Left forelimb (tissue), 1 donor: ENCODE measurements at places on chromosomes 7 and 10.

- no peak for DNase-seq
Measured at GRCh38 chr7:11313801-11314200, 340.1 kb downstream of the PHF14 start.

DNA sequence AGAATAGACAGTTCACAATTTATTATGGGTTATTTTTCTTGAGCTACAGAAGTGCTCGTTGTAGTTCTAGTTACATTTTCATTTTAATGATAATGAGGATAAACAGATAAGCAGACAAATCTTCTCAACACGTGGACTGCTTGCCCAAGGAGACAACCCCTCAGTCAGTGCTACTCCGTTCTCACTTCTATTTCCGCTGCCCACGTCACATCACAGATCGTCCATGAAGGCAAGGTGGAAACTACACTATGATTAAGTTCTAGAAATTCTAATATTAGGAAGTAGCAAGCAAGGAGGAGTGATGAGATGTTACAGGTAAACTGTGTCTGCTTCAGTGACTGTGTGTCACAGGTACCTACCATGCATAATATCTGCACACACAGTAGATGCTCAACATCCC lies 210.5 kb downstream of the CHCHD3 start:
- no peak for DNase-seq

- no peak for DNase-seq
Measured at GRCh38 chr7:4762121-4763055, 13.0 kb upstream of the AP5Z1 start.

GRCh38 chr10:7622969-7623368 lies 43.8 kb downstream of the ITIH5 start:
- DNase-seq = no peak

GRCh38 chr7:113179313-113179712 lies 61.0 kb upstream of the SMIM30 start:
- DNase-seq = no peak

GRCh38 chr7:85396676-85397075 lies 209.8 kb upstream of the SEMA3D start:
- DNase-seq = no peak

DNA sequence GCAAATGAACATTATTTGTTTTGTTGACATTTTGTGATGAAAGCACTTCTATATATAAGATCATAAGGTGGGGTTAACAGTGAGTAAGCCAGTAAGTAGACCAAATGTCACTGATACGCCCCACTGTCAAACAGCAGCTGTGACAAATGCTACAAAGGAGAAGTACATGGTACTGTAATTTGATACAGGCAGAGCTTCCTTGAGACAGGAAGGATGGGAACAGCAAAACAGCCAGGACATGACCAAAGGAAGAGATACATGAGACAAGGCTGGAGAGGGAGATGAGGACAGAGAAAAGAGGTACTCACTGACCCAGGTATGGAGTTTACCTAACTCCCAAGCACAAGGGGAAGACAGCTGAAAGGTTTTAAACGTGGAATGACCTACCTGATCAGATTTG lies 127.0 kb downstream of the SRPK2 start:
- no peak for DNase-seq

GRCh38 chr10:112955582-112956421 lies 5.8 kb downstream of the TCF7L2 start:
- DNase-seq = no peak

- no peak for DNase-seq
Measured at GRCh38 chr10:44008270-44008916, 359.7 kb upstream of the ZNF32 start.

GRCh38 chr10:79244068-79244442 lies 103.2 kb upstream of the PPIF start:
- DNase-seq = no peak

GRCh38 chr7:1667566-1668395 lies 2.3 kb upstream of the ELFN1 start:
- DNase-seq = no peak

DNA sequence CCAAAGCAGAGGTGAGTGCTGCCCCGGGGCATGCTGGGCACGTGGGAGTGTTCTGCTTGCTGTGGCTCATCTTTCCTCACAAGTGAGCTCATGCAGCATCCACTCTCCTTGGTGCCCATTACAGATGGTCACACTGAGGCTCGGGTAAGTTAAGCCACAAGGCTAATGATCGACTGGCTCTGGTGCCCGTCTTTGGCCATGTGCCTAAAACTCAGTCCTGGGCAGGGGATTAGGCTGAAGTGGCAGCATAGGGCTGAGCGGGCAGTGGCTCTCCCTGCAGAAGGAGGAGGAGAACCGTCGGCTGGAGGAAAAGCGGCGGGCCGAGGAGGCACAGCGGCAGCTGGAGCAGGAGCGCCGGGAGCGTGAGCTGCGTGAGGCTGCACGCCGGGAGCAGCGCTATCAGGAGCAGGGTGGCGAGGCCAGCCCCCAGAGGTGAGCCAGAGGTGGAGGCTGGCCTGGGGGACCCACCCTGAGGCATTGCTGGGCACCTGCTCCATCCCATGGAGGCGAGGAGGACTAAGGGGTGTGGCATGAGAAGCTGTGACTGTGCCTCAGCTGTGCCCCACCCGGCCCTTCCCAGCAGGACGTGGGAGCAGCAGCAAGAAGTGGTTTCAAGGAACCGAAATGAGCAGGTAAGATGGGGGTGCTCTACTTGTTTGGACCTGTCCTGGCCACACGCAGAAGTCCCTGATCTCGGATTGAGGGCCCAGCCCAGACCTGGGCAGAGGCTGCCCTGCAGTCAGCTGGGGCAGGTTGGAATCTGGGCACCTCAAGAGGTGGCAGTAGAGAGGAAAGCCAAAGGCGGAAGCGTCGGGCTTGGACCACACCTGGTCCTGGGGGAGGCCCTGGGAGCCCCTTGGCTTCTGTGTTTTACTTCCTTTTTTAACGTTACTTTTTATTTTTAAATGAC lies 7.3 kb downstream of the PGAM2 start:
- no peak for DNase-seq

- DNase-seq = no peak
Measured at GRCh38 chr7:36742911-36743775, 18.8 kb upstream of the AOAH start.

DNA sequence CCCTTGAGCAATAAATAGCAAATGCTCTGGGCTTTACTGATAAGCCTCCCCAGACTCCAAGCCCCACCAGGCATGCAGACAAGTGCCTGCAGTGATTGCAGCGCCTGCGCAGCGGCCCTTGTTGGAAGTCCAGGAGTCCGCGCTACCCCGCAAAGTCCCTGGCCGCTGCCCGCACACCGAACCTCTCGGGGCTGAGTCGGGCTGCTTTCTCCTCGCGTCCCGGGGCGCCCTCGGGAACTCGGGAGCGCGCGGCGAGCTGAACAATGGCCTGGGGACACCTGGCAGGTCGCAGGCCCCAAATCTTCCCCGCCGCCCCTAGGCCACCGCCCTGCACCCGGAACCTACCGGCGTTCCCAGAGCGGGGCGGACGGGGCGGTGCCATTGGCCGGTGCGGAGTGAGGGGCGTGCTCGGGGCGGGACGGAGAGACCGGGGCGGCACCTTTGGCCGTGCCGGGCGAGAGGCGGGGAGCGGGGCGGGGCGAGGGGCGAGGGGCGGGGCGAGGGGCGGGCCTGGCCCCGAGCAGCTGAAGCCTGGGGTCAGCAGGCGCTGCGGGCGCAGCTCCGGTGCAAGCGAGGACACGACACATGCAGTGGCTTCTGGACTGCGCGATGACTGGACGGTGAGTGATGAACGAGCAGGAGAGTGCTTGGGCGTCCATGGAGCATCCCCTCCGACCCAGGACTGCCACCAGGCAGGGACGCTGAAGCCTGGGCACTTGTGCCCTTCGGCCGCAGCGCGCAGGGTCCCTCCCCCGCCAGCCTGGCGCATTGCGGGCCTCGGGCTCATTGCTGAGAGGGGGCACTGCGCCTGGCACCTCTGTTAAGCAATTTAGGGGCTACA lies at the start of gene RASSF4:
TSS of gene RASSF4 (plus strand) at position 556 of the 841 bp plus-strand sequence. CDS start 10,401 bp downstream, outside the sequence.
- peak; percentile 94 for DNase-seq

DNA sequence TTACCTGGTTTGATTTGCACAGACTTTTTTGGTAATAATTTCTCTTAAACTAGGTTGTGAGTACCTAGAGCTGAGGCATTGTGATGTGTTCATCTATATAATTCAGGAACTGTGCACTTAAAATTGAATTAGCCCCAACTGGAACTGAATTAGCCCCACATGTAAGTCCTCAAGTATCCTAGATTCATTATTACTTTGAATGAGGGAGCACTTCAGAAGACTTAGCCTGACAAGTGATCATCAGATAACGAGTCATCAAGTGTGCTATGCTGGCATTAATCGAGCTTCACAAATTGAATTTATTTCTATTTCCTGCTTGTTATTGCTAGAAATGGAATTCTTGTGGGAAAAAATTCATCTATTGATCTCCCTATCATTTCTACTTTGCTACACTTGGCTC lies 323.4 kb upstream of the SEMA3D start:
- no peak for DNase-seq

DNA sequence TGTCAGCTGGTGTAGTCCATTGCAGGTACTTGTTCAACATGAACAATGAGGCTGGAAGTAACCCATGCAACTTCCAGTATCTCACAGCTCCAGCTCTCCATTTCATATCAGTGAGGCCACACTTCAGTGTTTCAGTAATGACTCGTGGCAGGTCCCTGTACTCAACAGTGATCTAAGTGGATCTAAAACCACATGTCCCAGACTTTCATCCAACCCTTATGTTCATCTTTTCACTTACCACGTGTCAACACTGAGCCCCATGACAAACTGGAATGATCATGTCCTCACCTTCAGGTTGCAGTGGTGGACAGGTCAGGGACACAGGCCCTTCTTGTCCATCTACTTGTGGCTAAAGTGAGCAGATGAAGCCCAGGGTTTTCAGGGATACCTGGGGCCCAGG lies 155.0 kb upstream of the GRB10 start:
- DNase-seq = no peak

DNA sequence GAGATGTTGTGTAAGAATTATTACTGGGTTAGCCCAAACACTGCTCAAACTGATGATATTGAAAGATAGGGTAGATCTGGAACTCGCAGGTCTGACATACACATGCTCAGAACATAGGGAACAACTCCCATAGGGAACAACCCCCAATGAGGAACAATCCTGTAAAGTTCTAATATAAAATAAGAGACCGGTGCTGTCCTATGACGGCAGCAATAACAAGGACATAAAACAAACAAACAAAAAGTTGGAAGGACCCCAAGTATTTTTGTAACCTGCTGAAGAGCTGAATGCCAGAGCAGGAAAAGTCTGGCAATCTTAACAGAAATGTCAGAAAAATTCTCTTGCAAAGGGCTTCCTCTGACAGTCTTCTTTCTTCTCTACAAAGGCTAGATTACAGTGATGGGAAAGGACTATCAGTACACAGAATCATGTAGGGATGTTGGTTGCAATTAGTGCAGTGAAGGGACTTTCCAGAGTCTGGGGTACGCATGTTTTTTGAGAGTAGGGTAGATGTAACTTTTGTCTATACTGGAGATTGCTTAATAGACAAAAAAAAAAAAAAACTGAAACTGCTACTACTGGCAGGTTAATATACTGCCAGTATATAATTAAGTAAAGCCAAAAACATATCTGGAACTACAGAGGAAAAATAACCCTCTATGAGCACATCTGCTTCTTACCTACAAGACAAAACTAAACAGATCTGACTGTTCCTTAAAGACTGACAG lies 35.5 kb downstream of the IDE start:
- DNase-seq = no peak

- no peak for DNase-seq
Measured at GRCh38 chr10:46074196-46074946, 28.3 kb upstream of the MSMB start.

DNA sequence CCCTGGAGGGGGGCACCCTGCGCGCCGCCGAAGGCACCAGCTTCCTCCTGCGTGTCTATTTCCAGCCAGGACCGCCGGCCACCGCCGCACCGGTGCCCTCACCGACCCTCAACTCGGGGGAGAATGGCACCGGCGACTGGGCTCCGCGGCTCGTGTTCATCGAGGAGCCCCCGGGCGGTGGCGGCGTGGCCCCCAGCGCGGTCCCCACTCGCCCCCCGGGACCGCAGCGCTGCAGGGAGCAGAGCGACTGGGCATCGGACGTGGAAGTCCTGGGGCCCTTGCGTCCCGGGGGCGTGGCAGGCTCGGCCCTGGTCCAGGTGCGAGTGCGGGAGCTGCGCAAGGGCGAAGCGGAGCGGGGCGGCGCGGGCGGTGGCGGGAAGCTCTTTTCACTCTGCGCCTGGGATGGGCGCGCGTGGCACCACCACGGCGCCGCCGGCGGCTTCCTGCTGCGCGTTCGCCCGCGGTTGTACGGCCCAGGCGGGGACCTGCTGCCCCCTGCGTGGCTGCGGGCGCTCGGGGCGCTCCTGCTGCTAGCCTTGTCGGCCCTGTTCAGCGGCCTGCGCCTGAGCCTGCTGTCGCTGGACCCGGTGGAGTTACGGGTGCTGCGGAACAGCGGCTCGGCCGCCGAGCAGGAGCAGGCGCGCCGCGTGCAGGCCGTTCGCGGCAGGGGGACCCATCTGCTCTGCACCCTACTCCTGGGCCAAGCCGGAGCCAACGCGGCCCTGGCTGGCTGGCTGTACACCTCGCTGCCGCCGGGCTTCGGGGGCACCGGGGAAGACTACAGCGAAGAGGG lies 594 bp downstream of the CNNM1 start:
- DNase-seq = no peak

DNA sequence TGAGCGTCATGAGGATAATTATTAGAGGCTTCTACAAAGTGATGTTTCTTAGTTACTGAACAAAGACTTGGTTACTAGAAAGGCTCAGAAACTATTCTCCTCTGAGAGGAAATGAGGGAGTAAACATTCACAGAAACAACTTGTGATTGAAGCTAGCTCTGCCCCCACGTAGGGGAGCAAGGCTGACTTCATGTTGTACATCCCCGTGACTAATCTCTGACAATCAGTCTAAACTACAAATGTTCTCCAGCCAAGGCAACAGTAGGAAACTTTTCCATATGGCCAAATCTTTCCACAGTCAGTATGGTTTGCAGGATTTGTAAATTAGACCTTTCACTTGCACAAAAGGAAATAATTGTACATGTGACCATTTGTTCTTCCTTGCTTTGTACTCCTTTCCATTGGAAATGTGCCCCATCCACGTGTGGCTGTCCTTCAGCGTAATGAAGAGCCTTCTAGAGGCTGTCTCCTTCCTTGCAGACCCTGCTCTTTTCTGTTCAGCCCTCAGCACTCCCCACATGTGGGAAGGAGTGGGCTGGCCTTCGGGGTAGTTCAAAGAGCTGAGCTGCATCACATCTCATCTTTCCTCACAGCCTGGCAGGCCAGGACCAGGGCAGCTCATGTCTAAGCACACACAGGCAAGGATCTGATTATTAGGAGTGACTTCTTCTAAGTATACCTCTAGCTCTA lies 93.5 kb downstream of the PCGF5 start:
- DNase-seq = no peak
